BJ (cell line): ENCODE measurements at places on chromosomes 1 and 21.

- no peak for DNase-seq
Observed at GRCh38 chr1:184802354-184803179, 47.9 kb upstream of the EDEM3 start.

GRCh38 chr21:42495765-42496119 is 282 bp downstream of the RSPH1 start:
- DNase-seq = no peak

DNA sequence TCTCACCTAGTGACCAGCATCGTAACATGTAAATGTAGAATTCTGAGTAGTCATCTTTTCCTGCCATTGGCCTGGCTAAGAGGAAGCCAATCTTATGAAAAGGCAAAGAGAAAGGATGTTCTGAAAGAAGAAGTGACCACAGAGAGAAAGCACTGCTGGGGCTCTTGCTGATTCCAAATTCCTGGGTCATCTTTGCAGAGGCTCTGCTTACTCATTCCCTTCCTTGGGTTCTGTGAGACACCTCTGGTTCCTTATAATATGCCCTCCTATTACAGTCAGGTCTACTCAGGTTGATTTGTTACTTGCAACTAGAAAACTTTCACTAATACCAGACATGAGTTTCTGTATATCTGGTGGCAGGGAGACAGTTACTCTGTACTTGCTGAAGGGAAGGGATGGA is 198.8 kb upstream of the C8B start:
- no peak for DNase-seq

DNA sequence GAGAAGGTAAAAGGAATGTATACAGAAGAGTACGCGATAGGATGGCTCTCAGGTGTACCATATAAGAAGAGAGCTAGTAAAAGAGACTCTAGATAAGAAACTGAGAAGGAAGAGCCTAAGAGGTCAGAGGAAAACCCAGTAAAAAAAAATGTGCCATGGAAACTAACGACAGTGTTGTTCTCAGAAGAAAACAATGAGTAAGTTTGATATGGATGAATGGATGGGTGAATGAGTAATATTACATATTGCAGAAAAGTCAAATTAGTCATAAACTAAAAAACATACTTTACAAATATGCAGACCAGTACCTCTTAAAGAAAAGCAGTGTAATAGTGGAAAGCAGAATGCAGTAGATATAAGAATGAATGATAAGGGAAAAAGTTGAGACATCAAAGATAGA is 316.2 kb downstream of the HMCN1 start:
- no peak for DNase-seq
